Stimulated activated CD4-positive, alpha-beta T cell treated with anti-CD3 and anti-CD28 coated beads, Interleukin-15, amount 100 ng/mL, for 1 hour (primary cell): ENCODE measurements at places on chromosomes 13 and 19.

DNA sequence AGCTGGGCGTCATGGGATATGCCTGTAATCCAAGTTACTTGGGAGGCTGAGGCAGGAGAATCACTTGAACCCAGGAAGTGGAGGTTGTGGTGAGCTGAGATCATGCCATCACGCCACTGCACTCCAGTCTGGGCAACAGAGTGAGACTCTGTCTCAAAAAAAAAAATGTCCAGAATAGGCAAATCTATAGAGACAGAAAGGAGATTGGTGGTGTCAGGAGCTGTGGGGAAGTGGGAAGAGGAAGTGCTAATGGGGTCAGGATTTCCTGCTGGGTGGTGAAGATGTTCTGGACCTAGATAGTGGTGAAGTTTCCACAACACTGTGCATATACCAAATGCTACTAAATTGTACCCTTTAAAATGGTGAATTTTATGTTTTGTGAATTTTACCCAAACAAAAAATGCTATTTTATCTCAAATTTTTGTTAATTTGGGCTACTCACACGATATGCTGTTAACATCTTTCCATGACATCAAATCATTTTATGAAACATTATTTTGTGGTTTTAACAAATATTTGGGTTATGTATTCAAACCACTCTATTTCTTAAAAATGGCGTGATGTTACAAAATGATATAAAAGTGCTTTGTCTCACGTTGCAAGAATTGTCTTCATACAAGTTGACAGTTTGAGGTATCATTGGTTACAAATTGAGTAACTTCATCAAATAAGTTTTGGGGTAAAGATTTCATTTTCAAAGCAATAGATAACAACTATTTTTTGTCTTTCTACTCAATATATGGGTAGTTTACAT is 7.4 kb upstream of the CYP4F3 start:
- DNase-seq: no peak

GRCh38 chr19:29581398-29581797 is 24.7 kb upstream of the POP4 start:
- no peak for DNase-seq

- no peak for DNase-seq
Observed at GRCh38 chr19:39136225-39136940, 10.8 kb downstream of the PAK4 start.

DNA sequence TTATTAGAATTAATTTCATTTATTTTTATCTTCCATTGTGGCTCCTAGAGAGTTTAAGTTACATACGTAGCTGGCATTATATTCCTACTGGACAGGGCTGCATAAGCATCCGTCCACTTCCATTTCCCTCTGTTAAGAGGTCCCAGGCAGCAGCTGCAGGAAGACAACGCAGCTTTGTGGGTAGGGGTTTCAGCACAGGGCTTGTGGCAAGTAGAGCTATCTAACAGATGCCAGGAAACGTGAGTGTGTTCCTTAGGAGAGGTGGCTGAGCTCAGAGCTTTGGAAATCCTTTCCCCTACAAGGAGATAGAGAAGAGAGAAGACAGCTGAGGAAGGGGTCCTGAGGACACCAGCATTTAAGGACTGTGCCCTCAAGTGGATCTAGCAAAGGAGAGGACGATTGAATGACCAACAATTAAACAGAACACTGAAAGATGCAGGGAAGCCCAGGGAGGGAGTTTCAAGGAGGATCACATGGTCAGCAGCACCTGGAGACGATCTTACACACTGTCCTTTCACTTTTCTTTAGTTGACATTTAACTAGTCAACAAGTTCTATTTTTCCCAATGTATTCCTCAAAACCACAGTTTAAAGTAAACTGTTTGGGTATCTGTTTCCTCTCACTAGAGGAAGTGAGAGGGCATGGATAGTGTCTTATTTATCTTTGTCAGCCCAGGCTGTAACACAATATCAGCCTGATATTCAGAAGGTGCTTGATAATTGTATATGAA is 2.3 kb upstream of the N4BP2L1 start:
- no peak for DNase-seq

- DNase-seq: no peak
Observed at GRCh38 chr19:6533746-6534418, 3.1 kb downstream of the TNFSF9 start.

DNA sequence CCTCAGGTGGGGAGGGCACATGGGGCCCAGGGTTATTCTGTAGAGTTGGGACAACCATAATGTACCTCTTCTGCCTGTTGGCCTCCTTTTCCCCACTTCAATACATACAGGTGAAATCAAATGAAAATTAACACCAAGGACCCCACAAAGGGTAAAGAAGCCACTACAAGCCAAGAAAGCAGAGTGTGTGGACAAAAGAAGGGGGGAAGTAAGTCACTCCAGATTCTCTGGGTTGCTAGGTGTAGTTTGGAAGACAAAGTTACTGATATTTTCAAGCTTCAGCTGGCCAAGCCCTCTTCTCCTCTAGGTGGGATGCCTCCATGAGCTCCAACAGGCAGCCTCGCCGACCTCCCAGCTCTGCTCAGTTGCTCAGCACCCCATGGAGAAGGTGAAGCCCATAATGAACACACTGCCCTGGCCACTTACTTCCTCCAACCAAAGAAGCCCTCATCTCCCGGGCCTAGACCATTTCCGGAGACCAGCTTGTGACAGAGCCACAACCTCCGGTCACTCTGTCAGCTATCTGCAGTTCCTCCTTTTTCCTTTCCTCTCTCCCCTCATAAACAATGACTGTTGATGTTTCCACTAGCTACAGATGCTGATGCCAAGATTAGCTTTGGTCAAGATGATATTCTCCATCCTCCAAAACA is 66.8 kb upstream of the MED4 start:
- no peak for DNase-seq

GRCh38 chr19:38695832-38696728 is 48.2 kb downstream of the CAPN12 start:
- DNase-seq: no peak

GRCh38 chr13:25463496-25463895 is 91.7 kb downstream of the ATP8A2 start:
- no peak for DNase-seq

GRCh38 chr13:48393698-48394085 is 19.2 kb downstream of the LPAR6 start:
- DNase-seq: no peak

DNA sequence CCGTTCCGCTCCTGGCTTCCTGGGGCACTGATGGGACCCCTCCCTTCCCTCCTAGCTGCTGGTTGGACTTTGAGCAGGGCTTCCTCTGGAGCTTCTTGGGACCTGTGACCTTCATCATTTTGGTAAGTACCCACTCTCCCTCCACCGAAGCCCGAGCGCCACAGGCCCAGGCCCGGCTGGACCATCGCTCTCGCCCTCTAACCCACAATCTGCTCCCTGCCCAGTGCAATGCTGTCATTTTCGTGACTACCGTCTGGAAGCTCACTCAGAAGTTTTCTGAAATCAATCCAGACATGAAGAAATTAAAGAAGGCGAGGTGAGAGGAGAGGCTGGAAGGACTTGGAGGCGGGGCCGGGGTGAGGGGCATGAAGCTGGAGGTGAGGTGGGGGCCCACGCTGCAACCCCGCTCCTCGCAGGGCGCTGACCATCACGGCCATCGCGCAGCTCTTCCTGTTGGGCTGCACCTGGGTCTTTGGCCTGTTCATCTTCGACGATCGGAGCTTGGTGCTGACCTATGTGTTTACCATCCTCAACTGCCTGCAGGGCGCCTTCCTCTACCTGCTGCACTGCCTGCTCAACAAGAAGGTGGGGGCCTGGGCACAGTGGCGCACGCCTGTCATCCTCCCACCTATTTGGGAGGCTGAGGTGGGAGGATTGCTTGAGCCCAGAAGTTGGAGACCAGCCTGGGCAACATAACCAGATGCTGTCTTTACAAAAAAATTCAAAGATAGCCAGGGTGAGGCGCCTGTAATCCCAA is 12.3 kb downstream of the DDX39A start:
- no peak for DNase-seq

GRCh38 chr13:74346960-74347359 is 212.8 kb upstream of the KLF12 start:
- no peak for DNase-seq

DNA sequence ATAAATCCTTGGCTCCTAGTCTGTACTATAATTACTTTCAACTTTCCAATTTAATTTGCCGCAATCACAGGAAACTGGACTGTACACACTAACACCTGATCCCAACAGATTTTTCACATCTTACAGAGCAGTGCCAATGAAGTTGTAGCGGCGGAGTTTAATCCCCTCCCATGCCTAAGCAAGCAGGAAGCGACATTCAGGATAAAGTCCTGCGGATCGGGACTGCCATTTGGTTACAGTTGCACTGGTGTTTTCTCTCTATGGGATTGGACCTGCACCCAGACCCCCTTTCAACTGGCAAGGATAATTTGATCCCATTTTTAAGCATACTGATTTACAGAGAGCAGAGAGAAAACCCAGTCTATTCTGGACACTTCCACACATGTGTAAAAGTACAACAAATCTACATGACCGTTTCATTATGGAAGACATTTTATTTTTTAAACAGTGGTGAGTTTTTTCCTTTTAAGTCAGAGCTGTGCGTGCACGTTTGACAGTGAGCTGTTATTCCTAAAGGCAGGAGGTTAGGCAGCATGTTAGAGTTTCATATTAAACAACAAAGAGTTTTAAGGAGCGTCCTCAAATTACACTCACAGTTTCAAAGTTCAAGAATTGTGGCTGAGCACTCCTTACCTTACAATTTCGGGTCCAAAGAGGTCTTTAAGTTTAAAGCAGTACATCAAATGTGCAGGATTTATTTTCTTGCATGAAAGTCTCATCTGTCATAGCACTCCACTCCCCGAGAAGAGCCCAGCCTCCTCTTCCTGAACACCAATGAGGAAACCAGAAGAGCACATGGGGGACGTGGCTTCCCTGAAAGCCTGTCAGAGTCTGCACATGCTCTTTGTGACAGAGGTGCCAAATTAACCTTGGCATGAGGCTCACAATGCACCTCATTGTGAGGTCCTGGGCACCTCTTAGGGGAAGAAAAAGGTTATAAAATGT is 141.6 kb upstream of the RFC3 start:
- no peak for DNase-seq

GRCh38 chr19:16066611-16067104 is 9.6 kb upstream of the TPM4 start:
- no peak for DNase-seq
